ENCODE measurements at places on chromosomes 3 and 15.

DNA sequence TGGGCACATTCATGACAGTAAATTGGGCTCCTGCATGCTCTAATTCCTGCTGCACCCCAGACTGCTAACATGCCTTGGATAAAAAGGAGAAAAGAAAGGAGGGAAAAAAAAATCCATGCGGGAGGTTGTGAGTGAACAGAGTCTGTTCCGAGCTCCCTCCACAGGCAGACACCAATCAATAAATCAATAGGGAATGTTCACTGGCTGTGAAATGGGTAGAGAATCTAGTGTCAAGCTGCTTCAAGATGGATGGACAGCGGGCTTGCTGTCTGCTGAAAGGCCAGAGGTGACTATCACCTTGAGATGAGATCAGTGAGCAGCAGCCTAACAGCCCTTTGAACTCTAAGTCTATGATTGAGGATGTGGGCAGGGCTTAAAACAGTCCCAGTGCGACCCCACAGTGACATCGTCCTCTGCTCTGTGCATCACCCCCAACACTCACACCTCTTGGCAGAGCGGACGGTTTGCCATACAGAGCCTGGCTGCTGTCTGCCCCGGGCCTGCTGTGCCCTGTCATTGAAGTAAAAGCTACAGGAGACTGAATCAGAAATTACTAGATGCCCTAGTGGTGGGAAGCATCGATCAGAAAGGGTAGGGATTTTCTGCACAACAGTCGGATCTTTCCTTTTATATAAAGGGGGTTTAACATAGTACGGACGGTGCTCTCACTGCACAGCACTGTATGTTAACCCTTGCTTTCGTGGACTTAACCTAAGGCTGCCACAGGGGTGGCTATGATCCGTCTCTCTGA is 247.9 kb upstream of the ONECUT1 start:
- no peak for DNase-seq

- peak; percentile 50 for DNase-seq
These were observed 16.0 kb downstream of the SEC61A1 start for GRCh38 chr3:128068156-128068620.

GRCh38 chr3:177069514-177070329 is 127.6 kb downstream of the TBL1XR1 start:
- DNase-seq, result no peak

DNA sequence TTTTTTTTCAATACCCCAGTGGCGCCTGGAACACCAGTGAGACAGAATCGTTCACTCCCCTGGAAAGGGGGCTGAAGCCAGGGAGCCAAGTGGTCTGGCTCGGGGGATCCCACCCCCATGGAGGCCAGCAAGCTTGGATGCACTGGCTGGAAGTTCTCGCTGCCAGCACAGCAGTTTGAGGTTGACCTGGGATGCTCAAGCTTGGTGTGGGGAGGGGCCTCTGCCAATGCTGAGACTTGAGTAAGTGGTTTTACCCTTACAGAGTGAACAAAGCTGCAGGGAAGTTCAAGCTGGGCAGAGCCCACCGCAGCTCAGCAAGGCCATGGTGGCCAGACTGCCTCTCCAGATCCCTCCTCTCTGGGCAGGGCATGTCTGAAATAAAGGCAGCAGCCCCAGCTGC is 276.2 kb upstream of the CNTN6 start:
- DNase-seq, result no peak

GRCh38 chr3:144364737-144365136 is 393.1 kb downstream of the DIPK2A start:
- DNase-seq, result no peak

DNA sequence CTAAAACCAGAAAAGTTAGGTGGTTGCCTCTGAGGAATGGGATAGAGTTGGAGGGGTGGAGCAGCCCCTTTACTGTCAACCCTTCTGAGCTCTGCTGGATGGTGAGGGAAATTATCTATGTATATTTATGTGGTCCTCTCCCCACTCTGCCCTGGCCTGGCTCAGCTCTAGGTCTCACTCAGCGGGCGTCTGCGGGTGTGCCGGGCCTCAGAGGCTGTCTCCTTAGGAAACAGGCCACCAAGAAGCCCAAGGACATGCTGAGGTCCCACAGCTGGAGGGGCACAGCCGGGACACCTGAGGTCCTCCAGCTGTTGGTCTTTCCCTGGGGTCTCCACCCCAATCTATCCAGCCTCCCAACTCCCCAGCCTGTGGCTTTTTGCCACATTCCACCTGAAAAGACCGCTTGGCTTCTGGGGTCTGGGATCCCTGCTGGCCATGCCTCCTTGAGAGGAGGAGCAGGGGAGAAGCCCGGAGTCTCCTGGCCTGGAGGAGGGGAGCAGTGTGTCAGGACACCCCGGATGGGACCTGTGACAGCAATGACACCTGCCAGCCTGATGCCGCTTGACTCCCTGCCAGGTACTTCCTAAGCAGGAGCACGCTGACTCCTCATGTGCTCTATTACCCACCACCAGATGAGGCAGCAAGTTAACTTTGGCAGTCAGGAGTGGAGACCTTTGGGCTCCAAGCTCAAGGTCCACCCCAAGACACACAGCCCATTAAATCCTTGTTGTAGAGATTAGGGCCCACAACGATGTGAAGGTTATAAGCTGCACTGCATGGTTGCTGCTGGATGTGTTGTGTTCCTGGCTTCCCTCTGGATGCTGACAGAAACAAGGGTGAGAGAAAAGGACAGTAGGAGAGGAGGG is at the start of gene SLC28A1:
SLC28A1 (plus strand) TSS at position 747 of the 866 bp plus-strand sequence. CDS start 3,099 bp downstream, outside the sequence.
- no peak for DNase-seq

DNA sequence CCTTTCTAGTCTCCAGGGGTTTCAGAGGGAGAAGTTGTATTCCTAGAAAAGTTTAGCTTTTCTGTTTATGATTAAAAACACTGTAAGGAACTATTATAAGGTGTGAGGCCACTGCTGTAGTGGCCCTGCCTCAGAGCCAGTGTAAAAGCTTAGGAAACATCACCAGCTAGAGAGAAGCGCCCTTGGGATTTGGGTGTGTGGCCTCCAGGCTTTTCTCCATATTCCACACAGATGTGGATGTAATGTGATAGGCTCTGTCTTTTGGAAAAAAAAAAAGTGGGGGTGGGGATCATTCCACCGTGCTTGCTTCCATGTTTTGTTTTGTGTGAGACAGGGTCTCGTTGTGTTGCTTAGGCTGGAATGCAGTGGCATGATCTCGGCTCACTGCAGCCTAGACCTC is 13.9 kb downstream of the SEC61A1 start:
- no peak for DNase-seq

DNA sequence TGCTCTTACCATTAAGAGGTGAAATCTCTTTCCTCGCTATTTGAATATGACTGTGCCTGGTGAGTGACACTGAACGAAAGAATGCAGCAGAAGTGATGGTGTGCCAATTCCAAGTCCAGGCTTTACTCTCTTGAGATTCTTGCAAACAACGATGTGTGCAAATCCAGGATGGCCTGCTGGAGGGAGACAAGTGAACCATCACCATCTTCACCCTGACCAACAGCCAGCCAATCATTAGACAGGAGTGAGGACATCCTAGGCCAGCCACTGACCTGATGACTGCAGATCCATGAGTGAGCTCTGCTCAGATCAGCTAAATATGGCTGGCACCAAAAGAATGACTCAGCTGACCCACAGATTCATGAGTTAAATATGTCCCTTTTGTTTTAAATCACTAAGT is 878.0 kb downstream of the PDCD6IP start:
- DNase-seq, result no peak

DNA sequence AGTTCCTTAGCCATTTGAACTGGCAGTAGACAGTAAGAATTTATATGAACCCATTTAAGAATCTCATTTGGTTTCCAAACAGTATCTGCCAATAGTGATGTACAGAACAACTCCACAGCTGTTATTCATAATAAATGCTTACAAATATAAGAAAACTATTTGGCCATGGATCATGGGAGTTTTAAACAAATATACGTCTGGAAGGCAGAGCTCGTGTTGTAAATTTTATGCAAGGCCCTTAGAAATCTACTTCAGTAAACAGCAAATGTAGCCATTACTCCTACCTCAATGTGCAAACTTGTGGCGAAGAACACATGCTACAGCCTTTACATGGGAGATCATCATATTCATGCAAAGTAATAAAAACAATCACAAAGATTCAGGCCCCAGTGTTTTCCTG is 65.3 kb upstream of the NANOGP8 start:
- no peak for DNase-seq

GRCh38 chr3:151946606-151947005 is 73.2 kb downstream of the SUCNR1 start:
- no peak for DNase-seq

DNA sequence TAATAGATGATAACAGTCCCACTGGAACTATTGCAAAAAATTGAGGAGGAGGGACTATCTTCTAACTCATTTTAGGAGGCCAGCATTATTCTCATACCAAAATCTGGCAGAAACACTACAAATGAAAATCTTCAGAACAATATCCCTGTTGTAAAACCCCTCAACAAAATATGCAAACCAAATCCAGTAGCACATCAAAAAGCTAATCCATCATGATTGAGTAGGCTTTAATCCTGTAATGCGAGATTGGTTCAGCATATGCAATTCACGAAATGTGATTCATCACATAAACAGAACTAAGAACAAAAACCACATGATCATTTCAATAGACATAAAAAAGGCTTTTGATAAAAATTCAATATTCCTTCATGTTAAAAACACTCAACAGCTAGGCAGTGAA is 23.9 kb upstream of the PLSCR2 start:
- no peak for DNase-seq

- DNase-seq, result no peak
These were observed 27.6 kb upstream of the VEPH1 start for GRCh38 chr3:157530637-157531300.

DNA sequence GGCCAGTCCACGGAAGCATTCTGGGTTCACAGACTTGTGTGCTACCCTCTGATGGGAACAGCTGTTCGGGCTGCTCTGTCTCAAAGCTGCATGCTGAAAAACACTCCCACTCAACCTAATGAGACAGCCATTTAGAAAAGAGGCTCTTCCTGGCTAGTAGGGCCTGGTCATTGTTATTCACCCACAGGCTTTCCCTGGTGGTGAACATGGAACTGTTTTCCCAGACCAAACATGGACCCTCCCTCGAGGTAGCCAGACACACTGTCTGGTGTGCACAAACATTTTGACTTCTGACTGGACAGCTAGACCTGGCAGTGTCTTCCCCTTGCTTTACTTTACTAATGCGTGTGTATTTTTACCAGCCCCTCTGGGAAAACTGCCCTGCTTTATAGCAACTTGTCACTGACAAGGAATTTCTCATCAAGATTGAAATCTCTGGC is 39.0 kb downstream of the MECOM start:
- DNase-seq, result no peak

GRCh38 chr15:87582169-87582568 is 674.4 kb downstream of the NTRK3 start:
- DNase-seq, result no peak

GRCh38 chr15:43376017-43376705 is 5.3 kb downstream of the TUBGCP4 start:
- peak; percentile 49 for DNase-seq

- no peak for DNase-seq
These were observed 23.6 kb downstream of the SERPINI2 start for GRCh38 chr3:167450195-167450594.

- peak; percentile 46 for DNase-seq
These were observed 95.5 kb downstream of the ST6GAL1 start for GRCh38 chr3:187025656-187026316.

- DNase-seq, result no peak
These were observed 49.4 kb downstream of the DAPK2 start for GRCh38 chr15:63996794-63997357.

DNA sequence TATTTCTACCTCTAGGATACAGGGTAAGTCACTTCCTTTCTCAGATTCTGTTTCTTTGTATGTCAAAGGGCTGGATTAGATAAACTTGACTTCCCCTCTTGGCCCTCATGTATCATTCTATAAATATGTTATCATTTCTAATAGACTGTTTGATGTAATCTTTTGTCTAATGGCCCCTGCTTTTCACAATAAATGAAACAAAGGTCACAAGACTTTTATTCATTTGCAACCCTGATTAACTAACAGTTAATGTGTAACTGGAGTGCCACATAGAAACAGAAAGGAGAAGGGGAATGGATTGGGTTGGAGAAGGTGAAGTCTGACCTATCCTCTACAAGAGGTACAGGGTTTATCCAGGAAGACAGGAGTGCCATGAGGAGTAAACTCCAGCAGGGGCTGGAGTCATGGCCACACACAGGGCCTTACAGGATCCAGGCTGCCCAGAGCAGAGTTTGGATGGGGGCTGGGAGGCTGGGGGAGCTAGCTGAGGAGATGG is 8.0 kb upstream of the B3GNT5 start:
- no peak for DNase-seq

GRCh38 chr3:45870099-45870498 is 16.2 kb upstream of the CCR9 start:
- DNase-seq, result peak; percentile 72

- no peak for DNase-seq
These were observed 193.9 kb upstream of the TPM1 start for GRCh38 chr15:62848632-62849050.

DNA sequence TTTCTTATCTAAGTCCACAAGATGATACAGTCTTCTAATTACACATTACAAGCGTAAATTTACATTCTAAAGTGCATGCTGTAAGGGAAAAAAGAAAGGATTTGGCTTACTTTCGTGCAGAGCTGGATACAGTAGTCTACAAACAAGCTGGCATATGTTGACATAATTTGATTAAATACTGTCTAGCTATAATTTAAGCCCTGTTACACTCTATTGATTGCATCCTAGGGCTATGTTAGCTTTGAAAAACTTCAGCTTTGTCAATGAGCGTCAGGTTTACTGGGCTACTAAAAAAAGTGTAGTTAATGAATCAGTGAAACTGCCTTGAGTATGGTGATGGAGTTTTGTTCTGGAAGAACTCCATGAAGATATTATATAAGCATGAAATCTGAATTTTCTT is 24.5 kb upstream of the PLCL2 start:
- no peak for DNase-seq

DNA sequence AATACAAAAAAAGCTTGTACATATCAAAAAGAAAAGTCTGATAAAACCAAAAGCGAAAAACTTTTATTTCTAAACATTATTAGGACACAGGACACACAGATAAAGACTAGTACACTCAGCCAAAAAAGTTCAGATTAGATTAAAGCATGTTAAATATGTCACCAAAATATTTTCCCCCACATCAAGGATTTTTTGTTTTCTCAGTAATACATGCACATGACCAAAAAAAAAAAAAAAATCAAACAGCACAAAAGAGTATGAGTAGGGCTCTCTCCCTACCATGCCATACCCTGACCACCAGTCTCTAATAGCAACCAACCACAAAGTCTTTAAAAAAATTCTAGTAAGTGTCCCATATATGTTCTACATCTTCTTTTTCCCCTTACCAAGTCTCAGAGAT is 77.4 kb downstream of the LRRFIP2 start:
- DNase-seq, result no peak

DNA sequence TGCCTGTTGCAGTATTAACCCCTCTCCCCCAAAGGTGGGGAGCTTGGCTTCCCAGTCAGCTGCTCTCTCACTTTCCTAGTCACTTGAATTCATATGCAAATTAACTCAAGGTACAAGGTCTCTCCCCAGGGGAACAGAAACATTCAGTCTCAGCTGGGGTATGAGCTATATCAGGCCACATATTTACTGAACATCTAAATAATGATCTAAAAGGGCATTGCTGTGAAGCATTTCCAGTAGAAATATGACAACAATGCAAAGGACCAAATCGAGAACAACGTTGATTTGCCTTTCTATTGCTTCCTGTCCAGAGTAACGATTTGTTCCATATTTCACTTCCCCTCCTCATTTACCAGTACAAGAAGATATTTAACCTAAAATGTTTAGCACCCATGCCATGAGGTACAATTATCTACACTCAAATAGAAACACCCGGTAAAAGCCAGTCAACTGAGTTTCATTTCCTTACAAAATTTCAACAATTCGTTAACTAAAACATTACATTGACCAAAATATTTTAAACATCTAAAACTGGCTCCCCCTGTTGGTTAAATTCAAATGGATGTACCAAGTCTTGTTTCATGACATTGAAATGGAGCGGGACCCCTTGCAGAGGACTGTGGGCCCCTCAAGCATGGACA is 36.5 kb upstream of the KLHL6 start:
- peak; percentile 51 for DNase-seq

Measured in CD4-positive, alpha-beta T cell treated with Interleukin-15 for 4 hours (primary cell).